ENCODE measurements at places on chromosomes 7 and 10.
A peak's percentile ranks its signal among the peaks of the same experiment; 100 is the strongest.

GRCh38 chr10:93991596-93992284 is 2.0 kb upstream of the PLCE1 start:
- no peak for DNase-seq

GRCh38 chr7:92205987-92206386 is 27.0 kb upstream of the LRRD1 start:
- no peak for DNase-seq

DNA sequence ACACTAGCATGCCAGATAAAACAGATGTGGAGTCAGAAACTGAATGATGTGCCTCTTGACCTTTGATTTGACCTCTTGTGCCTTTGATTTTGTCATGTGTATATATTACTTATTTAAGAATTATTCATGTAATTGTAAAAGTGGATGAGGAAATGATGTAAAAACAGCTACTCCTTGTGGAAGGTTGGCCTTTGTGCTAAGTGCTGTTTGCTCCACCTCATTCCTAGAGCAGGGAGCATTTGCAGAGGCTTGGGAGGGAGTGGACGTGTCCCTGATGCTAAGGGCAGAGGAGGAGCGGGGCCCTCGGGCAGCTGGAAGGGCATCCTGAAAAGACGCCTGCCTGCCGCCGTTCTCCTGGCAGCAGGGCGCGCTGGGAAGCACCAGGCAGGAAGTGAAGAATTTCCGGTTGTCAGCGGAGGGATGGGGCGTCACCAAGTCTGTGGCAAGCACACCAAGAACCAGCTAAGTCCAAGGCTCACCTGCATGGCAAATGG is 197.6 kb upstream of the ZNF32 start:
- peak; percentile 48 for DNase-seq

GRCh38 chr7:29372351-29373090 is 177.9 kb downstream of the CHN2 start:
- DNase-seq: no peak

GRCh38 chr7:291373-292092 is 1.6 kb downstream of the FOXL3 start:
- no peak for DNase-seq

DNA sequence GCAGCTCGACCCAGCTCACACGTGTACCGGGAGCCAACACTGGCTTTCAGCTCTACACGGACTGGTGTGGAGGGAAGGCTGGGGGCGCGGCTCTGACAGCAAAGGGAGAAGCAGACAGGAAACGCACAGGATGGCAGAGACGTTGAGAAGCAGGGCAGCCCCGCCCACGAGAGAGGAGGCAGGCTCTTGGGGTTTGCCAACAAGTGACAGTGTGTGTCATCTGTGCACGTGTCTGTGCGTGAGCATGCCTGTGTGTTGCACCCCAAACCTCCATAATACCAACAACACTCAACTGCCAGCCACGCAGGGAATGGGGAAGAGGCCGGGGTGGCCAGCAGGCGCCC is 64.4 kb upstream of the PDGFA start:
- peak; percentile 95 for DNase-seq
